ENCODE measurements at places on chromosomes 16 and 17. TPM values are rescaled to one million over a fixed set of nuclear protein-coding genes. Genes with fewer than 3 reads are reported as not detected.

- DNase-seq = peak; percentile 47
- H3K4me1 ChIP-seq = no peaks in the 10 kb centered on the region
- no peak overlapping the region for H3K4me3 ChIP-seq
- no peak overlapping the region for H3K27ac ChIP-seq
- H3K36me3 ChIP-seq = peaks cover 23% of the 10 kb centered on the region
- H3K27me3 ChIP-seq = no peaks in the 10 kb centered on the region
These were observed 81.5 kb downstream of the VPS53 start for GRCh38 chr17:633133-633532.

GRCh38 chr17:67434061-67434525, 57.0 kb downstream of the PITPNC1 start:
- no peak overlapping the region for H3K27ac ChIP-seq
- H3K36me3 ChIP-seq = no peaks in the 10 kb centered on the region
- no peak for DNase-seq
- H3K4me1 ChIP-seq = peaks cover 11% of the 10 kb centered on the region
- no peak overlapping the region for H3K4me3 ChIP-seq

- H3K4me1 ChIP-seq = no peaks in the 10 kb centered on the region
- no peak for DNase-seq
- H3K27ac ChIP-seq = no peak overlapping the region
- H3K4me3 ChIP-seq = no peak overlapping the region
These were observed 886.3 kb upstream of the RBFOX1 start for GRCh38 chr16:6446370-6446769.

DNA sequence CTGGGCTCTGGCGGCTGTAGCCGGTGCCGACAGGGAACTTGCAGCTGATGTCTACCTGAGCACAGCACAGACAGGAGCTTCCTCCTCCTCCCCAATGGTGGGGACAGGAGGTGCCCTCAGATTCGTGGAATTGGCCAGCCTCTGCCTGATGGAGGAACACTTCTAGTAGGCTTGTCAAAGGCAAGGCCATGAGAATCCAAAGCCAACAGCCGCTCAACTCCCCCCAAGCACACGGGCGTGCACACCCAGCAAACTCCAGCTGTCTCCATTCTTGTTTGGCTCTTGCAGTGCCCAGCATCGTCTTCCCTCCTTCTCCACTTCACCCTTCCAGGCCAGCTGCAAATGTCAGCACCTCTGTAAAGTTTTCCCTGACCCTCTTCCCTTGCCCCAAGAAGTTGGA, 35.1 kb downstream of the SCNN1G start:
- no peaks in the 10 kb centered on the region for H3K36me3 ChIP-seq
- no peaks in the 10 kb centered on the region for H3K27me3 ChIP-seq
- H3K4me3 ChIP-seq = no peak overlapping the region
- no peak overlapping the region for H3K27ac ChIP-seq
- no peak for DNase-seq
- no peaks in the 10 kb centered on the region for H3K4me1 ChIP-seq

GRCh38 chr16:1724491-1724890, 18.5 kb downstream of the MAPK8IP3 start:
- H3K27me3 ChIP-seq = no peaks in the 10 kb centered on the region
- H3K4me3 ChIP-seq = no peak overlapping the region
- no peak overlapping the region for H3K27ac ChIP-seq
- H3K4me1 ChIP-seq = peaks cover 14% of the 10 kb centered on the region

- H3K4me1 ChIP-seq = peaks cover 24% of the 10 kb centered on the region
- peak overlapping the region; percentile 14 for H3K27ac ChIP-seq
- H3K4me3 ChIP-seq = no peak overlapping the region
- no peaks in the 10 kb centered on the region for H3K27me3 ChIP-seq
- H3K36me3 ChIP-seq = no peaks in the 10 kb centered on the region
These were observed 73.1 kb upstream of the TANC2 start for GRCh38 chr17:62892870-62893338.

GRCh38 chr17:4446326-4447071, 12.8 kb downstream of the SPNS3 start:
- DNase-seq = peak; percentile 69
- no peak overlapping the region for H3K4me3 ChIP-seq
- no peaks in the 10 kb centered on the region for H3K27me3 ChIP-seq

DNA sequence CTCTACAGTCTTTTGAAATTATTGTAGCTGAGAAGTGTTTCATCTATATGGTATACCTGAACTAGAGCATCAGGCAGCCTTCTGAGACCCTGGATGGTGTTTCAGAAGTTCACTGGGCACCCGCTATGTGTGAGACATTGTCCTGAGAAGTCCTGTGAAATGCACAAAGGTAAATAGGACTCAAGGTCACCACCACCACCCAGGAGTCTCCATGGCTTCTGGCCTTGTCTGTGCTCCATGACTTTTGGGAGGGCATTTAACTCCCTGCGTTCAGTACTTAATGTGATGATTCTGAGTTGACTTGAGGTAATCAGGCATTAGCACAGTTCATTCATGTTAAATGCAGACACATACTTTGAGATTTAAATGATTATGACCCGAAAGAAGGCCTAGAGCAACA, 1.1 kb downstream of the MLYCD start:
- H3K27ac ChIP-seq = peak overlapping the region; percentile 47
- H3K4me1 ChIP-seq = peaks cover 24% of the 10 kb centered on the region
- no peaks in the 10 kb centered on the region for H3K27me3 ChIP-seq
- DNase-seq = no peak

DNA sequence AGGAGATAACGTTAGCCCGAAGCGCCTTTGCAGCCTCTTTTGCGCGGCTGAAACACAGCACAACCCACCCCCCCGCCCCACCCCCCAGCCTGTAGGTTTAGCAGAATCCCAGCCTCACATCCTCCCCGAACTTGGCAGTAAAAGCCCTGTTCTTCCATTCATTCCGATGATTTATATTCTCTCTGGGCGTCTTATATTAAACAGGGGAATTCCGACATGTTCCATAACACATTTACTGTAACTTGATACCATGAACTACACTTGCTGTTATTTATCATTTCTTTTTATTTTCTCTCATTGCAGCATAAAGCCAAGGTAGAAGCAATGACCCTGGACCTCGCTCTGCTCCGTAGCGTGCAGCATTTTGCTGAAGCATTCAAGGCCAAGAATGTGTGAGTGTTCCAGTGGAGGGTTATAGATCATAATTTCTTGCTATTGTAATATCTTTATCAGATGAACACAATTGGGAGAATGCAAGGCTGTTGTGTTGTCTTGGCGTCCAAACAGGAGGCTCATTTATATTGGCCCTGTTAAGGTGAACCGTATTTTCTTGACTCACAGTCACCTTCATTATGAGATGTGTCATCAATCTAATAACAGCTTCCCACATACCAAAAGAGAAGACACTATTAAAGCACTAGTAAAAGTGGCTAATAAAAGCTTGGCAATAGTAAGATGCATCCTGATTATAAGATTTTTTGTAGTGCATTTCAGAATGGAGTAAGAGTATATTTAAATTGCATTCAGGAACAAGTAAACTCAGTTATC, 287.3 kb downstream of the WWOX start:
- H3K27ac ChIP-seq = no peak overlapping the region
- H3K27me3 ChIP-seq = no peaks in the 10 kb centered on the region
- no peak overlapping the region for H3K4me3 ChIP-seq
- DNase-seq = no peak
- no peaks in the 10 kb centered on the region for H3K4me1 ChIP-seq

Gene CES1
- total RNA-seq = 5.6 TPM

Gene ALOX15B
- total RNA-seq = under 0.01 TPM

Gene PPP1R1B
- total RNA-seq = not detected

Gene SLC4A1
- total RNA-seq = not detected
